ENCODE measurements at places on chromosomes 2 and 18.

DNA sequence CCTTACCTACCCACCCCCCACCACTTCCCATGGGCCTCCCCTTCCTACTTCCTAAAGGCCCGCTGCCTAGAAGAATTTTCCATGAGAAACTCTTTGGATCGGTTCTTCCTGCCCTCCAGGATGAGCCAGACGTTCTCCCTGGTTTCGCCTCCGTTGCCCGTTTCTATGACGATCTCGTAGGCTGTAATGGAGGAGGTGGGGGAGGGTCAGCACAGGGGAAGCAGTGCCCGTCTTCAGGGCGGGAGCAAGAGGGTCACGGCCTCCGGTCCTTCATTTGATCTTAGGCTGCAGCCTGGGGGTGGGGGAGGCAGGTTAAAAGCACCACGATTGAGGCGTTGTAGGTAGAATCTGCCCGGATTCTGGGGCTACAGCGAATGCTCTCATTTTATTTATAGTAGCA lies 172.0 kb downstream of the LOXHD1 start:
- no peaks in the 10 kb centered on the region for H3K27me3 ChIP-seq
- H3K36me3 ChIP-seq = no peaks in the 10 kb centered on the region
- H3K4me1 ChIP-seq = peaks cover 19% of the 10 kb centered on the region
- no peak overlapping the region for H3K27ac ChIP-seq
- H3K4me3 ChIP-seq = no peak overlapping the region
- no peak for DNase-seq

DNA sequence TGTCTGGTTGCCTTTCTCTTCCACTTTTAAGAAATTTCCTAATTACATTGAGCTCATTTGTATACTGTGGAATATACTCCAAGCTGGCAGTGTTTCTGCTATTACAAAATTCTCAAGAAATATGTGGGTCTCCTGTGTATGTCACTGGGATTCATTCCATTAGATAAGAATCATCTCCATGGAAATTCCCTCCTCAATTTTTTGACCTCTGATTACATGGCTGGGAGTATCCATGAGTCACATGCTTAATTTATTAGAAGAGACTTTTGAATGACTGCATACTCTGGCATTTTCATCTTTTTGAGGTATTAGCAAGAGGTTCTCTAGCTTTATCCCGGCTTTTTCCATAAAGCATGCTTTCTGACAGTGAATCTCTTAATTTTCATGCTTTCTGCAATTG lies 665.5 kb upstream of the CNTNAP5 start:
- H3K27me3 ChIP-seq = no peaks in the 10 kb centered on the region
- DNase-seq = no peak
- no peaks in the 10 kb centered on the region for H3K36me3 ChIP-seq
- no peak overlapping the region for H3K27ac ChIP-seq
- H3K4me3 ChIP-seq = no peak overlapping the region
- H3K4me1 ChIP-seq = no peaks in the 10 kb centered on the region

- peaks cover 13% of the 10 kb centered on the region for H3K4me1 ChIP-seq
- no peaks in the 10 kb centered on the region for H3K36me3 ChIP-seq
- H3K27me3 ChIP-seq = no peaks in the 10 kb centered on the region
- H3K4me3 ChIP-seq = no peak overlapping the region
- no peak for DNase-seq
These were observed 5.2 kb upstream of the SLC35F6 start for GRCh38 chr2:26758790-26759321.

- no peak for DNase-seq
- no peaks in the 10 kb centered on the region for H3K27me3 ChIP-seq
- H3K27ac ChIP-seq = no peak overlapping the region
- H3K4me1 ChIP-seq = peaks cover 9% of the 10 kb centered on the region
- H3K36me3 ChIP-seq = peaks cover 12% of the 10 kb centered on the region
These were observed 47.2 kb upstream of the STON1 start for GRCh38 chr2:48482769-48483168.

DNA sequence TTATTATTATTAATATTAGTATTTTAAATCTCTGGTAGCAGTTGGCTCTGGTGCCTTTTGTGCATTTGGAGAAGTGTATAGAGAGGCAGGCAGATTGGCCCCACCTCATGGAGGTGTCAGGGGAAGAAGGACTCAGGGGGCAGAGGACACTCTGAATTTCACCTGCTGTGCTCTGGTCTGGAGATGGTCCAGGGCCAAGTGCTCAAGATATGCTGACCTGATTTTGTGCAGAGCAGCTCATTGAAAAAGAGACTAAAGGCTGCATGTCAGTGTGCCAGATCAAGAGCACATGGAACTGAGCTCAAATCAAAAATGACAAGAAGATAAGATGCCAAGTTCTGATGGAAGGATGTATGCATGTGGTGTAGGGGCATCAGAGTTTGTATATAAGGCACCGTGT lies 323.6 kb upstream of the TNP1 start:
- no peak overlapping the region for H3K4me3 ChIP-seq
- DNase-seq = no peak
- H3K27me3 ChIP-seq = no peaks in the 10 kb centered on the region

DNA sequence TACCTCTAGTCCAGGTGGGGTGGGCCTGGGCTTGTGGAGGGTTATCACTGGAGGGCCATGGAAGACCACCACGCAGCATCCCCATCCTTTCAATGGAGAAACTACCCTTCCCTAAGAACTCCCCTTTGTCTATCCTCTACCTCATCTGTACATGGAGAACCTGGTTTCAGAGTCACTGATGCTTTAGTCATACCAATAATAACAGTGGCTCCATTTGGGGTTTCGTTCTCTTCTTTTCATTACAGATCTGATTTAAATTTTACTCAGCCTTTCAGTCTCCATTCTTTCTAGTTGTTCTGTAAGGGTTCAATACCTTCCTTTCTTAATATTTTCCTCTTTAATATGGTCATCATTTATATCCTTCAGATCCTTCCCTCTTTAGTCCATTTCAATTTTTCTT lies 54.6 kb upstream of the ZFP36L2 start:
- peaks cover 19% of the 10 kb centered on the region for H3K36me3 ChIP-seq
- H3K27ac ChIP-seq = no peak overlapping the region
- no peaks in the 10 kb centered on the region for H3K27me3 ChIP-seq
- no peak overlapping the region for H3K4me3 ChIP-seq
- peaks cover 13% of the 10 kb centered on the region for H3K4me1 ChIP-seq
- no peak for DNase-seq

- H3K27ac ChIP-seq = peak overlapping the region; percentile 95
- H3K27me3 ChIP-seq = no peaks in the 10 kb centered on the region
- peak overlapping the region; percentile 90 for H3K4me3 ChIP-seq
- H3K4me1 ChIP-seq = peaks cover 24% of the 10 kb centered on the region
These were observed 611 bp downstream of the NOL10 start for GRCh38 chr2:10688921-10689807.

DNA sequence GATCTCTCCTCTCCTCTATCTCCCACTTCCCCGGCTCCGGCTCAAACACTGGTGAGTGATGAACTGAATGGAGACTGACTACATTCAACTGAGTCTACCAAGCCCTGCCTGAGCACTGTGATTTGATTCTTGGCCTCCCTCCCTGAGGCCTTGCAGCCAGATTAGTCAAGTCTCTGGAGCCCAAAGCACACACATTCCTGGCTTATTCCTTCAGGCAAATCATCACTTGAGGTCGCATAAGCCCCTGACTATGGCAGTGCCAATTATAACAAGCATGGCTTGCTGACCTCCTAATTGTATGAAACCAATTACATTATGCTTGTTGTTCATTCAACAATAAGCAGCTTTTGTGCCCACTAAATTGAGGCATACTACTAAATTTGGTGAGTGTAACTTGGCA lies 34.6 kb downstream of the EFEMP1 start:
- no peak overlapping the region for H3K4me3 ChIP-seq
- H3K27me3 ChIP-seq = no peaks in the 10 kb centered on the region
- no peak overlapping the region for H3K27ac ChIP-seq
- DNase-seq = peak; percentile 16
- no peaks in the 10 kb centered on the region for H3K36me3 ChIP-seq

GRCh38 chr2:238938003-238938400 lies 90.1 kb downstream of the TWIST2 start:
- no peak overlapping the region for H3K4me3 ChIP-seq
- H3K27me3 ChIP-seq = no peaks in the 10 kb centered on the region
- H3K4me1 ChIP-seq = peaks cover 5% of the 10 kb centered on the region
- H3K27ac ChIP-seq = peak overlapping the region; percentile 26
- no peaks in the 10 kb centered on the region for H3K36me3 ChIP-seq

- H3K27me3 ChIP-seq = no peaks in the 10 kb centered on the region
- H3K36me3 ChIP-seq = no peaks in the 10 kb centered on the region
- H3K4me1 ChIP-seq = no peaks in the 10 kb centered on the region
- no peak overlapping the region for H3K27ac ChIP-seq
These were observed 11.1 kb downstream of the CHRNA1 start for GRCh38 chr2:174753038-174753633.

DNA sequence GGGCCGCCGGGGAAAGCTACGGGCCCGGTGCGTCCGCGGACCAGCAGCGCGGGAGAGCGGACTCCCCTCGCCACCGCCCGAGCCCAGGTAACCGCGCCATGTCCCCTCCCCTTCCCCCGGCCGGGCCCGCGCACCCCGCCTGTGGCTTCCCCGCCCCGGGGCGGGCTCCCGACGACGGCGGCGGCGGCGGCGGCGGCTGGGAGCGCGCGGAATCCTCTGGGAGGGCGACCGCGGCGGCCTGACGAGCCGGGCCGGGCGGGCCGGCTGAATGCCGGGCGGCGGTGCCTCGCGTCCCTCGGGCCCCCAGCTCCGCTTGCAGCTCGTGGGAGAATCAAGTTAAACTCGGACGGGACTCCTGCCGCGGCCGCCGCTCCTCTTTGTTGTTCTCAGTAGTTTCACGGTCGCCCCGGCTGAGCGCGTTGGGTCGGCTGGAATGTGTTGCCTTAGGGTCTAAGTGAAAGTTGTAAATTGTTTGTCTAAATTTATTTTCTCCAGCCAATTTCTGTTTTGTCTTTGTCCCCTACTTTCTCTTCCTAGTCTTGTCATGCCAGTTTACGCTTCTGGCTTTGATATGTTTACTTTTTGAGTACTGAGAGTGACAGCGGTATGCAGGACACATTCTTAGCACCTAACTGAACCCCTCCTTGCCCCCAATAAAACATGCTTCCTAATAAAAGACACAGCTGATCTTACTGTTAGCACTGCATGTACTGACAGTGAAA lies 685 bp downstream of the SMAD4 start:
- peak overlapping the region; percentile 98 for H3K27ac ChIP-seq
- H3K4me1 ChIP-seq = peaks cover 59% of the 10 kb centered on the region
- H3K4me3 ChIP-seq = peak overlapping the region; percentile 83
- no peaks in the 10 kb centered on the region for H3K27me3 ChIP-seq
- peaks cover 18% of the 10 kb centered on the region for H3K36me3 ChIP-seq

DNA sequence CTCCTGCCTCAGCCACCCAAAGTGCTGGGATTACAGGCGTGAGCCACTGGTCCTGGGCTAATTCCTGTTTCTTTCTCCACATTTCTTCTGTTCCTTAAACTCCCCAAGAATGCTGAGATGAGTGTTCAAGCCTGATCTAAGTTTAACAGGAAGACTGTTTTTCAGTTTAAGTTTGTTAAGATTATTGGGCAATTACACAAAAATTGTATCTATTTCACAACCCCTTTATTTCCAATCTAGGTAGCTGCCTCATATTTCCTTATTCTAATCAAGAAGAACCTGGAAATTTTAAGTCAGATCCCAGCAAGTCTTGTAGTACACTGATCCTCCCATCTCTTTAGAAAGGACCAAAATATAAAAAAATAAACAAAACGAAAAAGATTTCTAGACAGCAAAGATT lies 11.7 kb downstream of the SFT2D3 start:
- no peaks in the 10 kb centered on the region for H3K4me1 ChIP-seq
- no peaks in the 10 kb centered on the region for H3K36me3 ChIP-seq
- H3K27me3 ChIP-seq = no peaks in the 10 kb centered on the region
- H3K4me3 ChIP-seq = no peak overlapping the region

- peaks cover 90% of the 10 kb centered on the region for H3K4me1 ChIP-seq
- no peak overlapping the region for H3K27ac ChIP-seq
- no peak for DNase-seq
- H3K4me3 ChIP-seq = no peak overlapping the region
- H3K27me3 ChIP-seq = no peaks in the 10 kb centered on the region
These were observed 85.9 kb upstream of the RANBP2 start for GRCh38 chr2:108633409-108633808.

- DNase-seq = no peak
- H3K4me1 ChIP-seq = peaks cover 53% of the 10 kb centered on the region
These were observed 11.2 kb downstream of the ASPRV1 start for GRCh38 chr2:69950241-69950640.

- peaks cover 79% of the 10 kb centered on the region for H3K36me3 ChIP-seq
- H3K27ac ChIP-seq = no peak overlapping the region
- no peak for DNase-seq
- H3K4me1 ChIP-seq = no peaks in the 10 kb centered on the region
- H3K27me3 ChIP-seq = no peaks in the 10 kb centered on the region
- no peak overlapping the region for H3K4me3 ChIP-seq
These were observed 43.4 kb upstream of the AP1S3 start for GRCh38 chr2:223880796-223881195.

- no peaks in the 10 kb centered on the region for H3K27me3 ChIP-seq
- H3K27ac ChIP-seq = no peak overlapping the region
- H3K4me1 ChIP-seq = no peaks in the 10 kb centered on the region
- no peaks in the 10 kb centered on the region for H3K36me3 ChIP-seq
These were observed 78.6 kb downstream of the SCG2 start for GRCh38 chr2:223523551-223524001.

GRCh38 chr2:126769118-126769517 lies 113.2 kb downstream of the GYPC start:
- no peaks in the 10 kb centered on the region for H3K36me3 ChIP-seq
- no peak overlapping the region for H3K27ac ChIP-seq
- no peaks in the 10 kb centered on the region for H3K27me3 ChIP-seq
- no peaks in the 10 kb centered on the region for H3K4me1 ChIP-seq

DNA sequence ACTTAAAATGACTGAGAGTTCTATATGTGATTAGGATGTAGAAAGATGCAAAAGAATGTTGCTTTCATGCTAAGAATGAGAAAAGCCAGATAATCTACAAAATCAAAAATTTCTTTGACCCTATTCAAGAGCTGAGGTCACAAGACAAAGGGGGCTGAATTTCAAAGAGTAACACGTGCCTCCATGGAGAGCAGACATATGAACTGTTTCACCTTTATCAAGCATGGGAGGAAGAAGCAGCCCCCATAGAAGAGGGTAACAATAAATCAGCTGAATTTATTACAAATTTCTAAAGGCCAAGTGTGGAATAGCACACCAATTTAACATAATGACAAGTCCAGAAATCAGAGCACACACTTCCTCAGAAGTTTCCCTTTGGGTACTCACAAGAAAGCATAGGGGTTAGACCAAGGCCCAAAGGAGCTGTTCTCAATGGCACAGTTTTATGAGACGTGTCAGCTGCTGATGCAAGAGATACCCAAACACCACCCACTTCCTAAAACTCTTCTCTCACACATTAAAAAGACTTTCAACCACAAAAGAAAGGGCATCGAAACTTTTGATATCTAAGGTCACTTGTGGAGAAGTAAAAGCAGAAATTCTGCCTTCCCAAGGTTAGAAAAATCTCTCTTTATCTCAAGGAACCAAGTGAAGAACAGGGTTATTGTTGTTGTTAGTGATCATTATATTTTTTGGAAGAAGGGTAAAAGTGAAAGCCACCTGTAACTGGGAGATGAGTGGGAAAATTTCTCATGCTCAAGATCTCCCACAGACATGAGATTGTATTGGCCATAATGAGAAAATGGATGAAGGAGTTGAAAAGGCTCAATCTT lies 950.1 kb downstream of the TRIB2 start:
- no peak overlapping the region for H3K4me3 ChIP-seq
- no peaks in the 10 kb centered on the region for H3K27me3 ChIP-seq
- no peak for DNase-seq
- no peaks in the 10 kb centered on the region for H3K36me3 ChIP-seq
